ENCODE measurements at places on chromosomes 1 and 21.

GRCh38 chr1:91189096-91189495, 167.3 kb upstream of the ZNF644 start:
- no peak for DNase-seq

DNA sequence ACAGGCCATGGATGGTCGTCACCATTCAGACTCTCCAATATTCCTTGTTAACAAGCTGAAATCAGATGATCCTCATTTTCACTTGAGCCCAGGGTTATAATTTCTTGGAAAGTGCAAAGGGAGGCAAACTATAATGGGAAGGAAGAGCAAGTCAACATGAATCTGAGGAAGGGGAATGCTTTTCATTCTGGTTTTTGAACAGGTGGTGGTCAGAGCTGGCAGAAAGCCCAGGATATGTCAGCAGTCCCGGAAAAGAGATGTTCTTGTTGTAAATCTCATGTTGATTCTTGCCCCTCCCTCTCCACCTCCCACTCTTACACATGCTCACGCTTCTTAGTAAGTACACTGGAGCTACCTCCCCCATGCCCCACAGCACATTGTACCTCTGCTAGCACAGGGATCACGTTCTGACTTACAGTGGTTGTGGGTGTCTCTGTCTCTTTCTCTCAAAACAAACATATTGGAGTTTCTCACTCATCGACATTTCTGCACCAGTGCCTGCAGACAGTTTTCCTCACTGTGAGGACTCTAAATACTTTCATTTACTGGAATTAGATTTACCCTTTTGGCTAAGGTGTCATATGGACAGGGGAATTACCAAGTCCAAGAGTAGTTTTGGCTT, 77.6 kb downstream of the XCL2 start:
- no peak for DNase-seq

DNA sequence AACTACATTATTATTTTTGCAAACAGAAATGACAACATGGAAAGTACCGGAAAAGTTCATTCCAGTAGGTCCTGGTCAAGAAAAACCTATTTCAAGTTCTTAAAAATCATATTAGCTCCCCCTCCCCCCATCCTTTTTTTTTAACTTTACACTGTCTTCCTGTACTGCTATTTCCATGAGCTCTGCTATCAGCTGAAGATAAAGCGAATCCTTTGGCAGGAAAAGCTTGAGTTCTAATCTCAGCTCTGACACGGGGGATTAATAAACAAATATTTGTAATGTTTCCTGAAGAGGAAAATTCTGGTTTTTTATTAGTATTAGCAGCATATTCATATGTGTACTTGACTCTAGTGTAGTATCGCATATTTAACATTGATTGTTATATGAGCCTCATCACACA, 190.7 kb upstream of the ESRRG start:
- no peak for DNase-seq

- no peak for DNase-seq
Measured at GRCh38 chr1:24190983-24191461, 3.9 kb upstream of the IFNLR1 start.

DNA sequence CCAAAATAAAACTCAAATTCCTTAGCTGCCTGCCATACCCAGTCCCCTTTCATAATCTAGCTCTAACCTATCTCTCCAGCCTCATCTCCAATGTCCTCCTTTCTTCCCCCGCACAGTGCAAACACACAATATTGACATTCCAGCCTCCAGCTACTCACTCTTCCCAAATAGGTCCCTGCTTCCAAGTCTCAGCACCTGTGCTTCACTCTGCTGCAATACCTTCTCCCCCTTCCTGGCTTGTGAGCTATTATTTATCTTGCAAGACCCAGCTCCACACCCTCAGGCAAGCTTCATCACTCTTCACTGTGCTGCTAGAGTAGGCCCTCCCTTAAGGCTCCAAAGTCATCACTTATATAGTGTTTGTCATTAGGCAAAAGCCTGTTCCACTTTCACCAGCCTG, 9.7 kb downstream of the PLPP3 start:
- peak; percentile 96 for DNase-seq

DNA sequence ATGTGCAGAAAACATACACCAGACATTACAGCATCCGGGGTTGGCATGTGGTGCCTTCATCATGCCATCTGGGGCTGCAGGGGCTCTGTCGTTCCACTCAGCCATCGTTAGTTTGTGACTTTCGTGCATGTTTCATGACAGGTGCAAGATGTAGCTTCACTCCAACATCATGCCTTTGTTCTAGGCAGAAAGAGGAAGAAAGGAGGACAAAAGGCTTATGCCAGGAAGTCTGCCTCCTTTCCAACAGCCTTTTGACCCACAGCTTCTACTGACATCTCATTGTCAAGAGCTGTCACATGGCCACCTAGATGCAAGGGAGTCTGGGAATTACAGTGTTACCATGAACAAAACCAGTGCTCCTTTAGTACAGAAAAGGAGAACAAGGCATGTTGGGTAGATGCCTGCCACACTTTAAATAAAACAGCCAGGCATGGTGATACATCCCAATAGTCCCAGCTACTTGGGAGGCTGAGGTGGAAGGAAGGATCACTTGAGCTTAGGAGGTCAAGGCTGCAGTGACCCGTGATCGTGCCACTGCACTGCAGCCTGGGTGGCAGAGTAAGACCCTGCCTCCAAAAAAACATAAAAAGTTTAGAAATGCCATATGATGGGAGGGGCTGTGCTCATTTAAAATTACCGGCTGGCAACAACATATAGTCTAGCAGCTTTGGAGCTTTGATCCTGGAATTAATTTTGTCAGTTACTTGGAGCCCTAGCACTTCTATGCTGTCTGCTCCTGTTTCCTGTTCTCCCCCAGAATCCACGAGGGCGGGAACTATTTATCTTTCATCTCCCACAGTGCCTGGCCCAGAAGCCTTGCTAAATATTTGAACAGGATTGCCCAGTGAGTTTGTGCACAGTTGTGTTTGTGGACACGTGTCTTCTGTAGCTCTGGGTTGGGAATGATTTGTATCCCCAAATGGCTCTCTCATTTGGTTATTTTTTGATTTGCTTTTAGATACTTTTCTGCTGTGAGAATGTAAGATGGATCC, 7.4 kb downstream of the DOP1B start:
- DNase-seq: peak; percentile 45

- no peak for DNase-seq
Measured at GRCh38 chr1:12415038-12415466, 185.2 kb downstream of the VPS13D start.

DNA sequence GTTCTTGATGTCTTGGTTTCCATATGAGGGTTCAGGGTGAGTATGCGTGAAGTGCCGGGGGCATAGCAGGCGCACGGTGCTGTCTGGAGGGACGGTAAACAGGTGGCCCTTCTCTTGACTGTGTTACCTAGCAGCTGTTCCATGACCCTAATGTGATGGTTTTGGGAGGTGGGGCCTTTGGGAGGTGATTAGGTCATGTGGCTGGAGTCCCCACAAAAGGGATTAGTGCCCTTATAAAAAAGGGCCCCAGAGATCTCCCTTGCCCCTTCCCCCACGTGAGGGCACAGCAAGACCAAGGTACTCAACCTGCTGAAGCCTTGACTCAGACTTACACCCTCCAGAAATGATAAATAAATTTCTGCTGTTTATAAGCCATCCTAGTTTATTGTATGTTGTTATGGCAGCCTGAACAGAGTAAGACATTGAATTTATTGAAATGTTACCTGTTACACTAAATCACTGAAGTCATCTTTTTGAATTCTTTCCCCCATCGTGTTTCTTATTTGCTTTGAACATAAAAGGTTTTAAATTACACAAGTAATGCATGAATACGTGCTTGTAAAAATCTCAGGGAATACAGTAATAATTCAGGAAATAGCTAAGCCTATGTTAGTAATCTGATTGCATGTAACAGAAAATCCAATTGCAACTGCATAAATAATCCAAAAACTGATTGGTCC, 15.6 kb downstream of the TRAPPC10 start:
- no peak for DNase-seq

DNA sequence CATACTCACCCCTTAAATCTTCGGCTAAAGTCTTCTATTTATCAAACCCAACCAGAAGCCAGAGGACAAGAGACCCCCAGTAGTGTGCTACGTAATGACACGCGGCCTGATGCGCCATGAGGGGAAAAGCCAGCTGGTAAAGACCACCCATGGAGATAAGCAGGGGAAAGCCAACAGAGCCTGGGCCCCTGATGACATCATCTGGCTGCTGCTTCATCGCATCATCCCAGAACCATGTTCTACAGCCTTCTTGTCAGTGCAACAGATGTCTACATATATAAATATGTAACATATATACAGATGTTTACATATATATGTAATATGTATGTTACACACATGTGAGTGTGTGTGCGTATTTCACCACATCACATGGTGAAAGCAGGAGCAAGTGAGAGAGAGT, 81.7 kb upstream of the VANGL1 start:
- no peak for DNase-seq

GRCh38 chr1:161217831-161218230, 2.7 kb downstream of the FCER1G start:
- DNase-seq: no peak

DNA sequence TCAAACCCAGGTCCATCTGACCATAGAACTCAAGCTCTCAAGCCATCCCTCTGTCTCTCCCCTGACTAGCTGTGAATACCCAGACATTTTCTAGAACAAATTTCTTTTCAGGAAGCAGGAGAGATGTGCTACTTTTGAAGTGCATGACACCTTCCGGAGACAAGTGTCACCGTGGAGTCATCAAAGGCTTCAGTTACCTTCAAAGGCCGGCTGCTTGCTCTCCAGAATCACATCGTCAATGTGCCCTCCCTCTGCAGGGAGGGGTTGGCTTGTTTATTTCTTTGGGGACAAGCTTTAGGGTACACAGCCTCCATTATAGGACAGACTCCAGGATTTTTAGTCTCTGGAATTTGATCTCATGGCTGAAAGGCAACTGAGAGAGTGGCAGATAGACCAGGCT, 37.7 kb upstream of the IGSF21 start:
- no peak for DNase-seq

DNA sequence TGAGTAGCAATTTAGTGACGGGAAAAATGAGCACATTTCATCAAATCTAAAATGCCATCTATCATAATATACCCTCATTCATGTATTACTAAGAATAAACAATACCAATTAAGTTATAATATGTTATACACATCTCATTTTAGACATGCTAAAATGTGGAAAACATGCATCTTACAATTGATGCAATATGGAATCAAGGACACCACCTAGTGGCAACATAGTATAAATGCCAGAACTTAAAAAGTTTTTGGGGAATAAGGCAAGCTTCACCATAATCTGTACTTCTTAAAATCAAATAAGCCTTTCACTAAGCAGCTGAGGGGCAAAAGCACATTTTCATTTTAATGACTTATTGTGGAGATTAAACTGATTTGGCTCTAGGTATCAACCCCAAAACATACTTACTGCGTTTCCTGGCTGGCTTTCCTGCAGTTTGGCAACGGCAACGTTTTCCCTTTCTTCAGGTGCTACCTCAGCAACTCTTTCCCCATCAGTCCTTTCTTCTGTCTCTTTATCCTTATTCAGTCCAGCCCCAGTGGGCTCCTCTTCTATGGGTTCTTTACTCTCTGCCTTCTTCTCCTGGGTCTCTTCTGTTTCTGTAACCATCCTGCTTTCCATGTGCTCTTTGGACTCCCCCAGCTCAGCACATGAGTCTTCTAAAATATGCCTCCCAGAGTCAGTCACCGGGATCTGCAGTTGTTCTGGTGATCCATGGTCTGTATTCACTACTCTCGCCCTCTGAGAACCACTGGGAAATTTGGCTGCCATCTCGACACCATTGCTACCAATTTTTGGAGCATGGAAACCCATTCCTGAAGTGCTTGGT, 11.4 kb downstream of the SDE2 start:
- no peak for DNase-seq

GRCh38 chr1:31373897-31374486, 1.1 kb upstream of the FABP3 start:
- DNase-seq: no peak

GRCh38 chr1:90614872-90615271, 102.2 kb downstream of the BARHL2 start:
- no peak for DNase-seq

Data from T47D (cell line).